Heart right ventricle (tissue), 16 donors: ENCODE measurements at places on chromosomes 3 and 15. TPM values are rescaled to one million over a fixed set of nuclear protein-coding genes. Genes with fewer than 3 reads are reported as not detected.

GRCh38 chr3:100708989-100709841 lies at the start of gene TFG:
TSS of gene TFG (plus strand) at chr3:100709494. CDS start at chr3:100713686, 4,192 bp downstream.
- H3K4me1 ChIP-seq = peaks cover 39% of the 10 kb centered on the region
- H3K4me3 ChIP-seq = peak within 1 kb of the TSS; percentile 86
- H3K27me3 ChIP-seq = peaks cover 9% of the 10 kb centered on the region
- peak; percentile 98 for DNase-seq

DNA sequence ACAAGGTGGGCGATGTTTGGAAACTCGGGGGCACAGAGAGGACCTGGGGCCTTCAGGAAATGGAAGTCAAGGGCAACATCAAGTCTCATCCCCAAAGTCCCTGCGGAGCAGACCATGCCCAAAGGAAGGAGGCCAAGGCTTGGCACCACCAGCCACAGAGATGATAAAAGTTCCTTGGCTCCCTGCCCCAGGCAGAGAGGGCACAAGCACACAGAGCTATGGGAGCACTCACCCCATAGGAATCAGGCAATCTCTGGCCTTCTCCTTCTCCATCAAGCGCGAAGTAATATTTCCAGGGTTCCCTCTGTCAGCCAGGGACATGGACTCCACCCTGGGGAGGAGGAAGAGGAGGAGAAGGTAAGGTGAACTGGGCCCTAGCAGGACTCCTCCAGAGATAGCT lies 7.9 kb downstream of the ACAA1 start:
- no peaks in the 10 kb centered on the region for H3K27me3 ChIP-seq
- H3K4me1 ChIP-seq = peaks cover 25% of the 10 kb centered on the region
- no peaks in the 10 kb centered on the region for H3K36me3 ChIP-seq
- peak overlapping the region; percentile 37 for H3K27ac ChIP-seq
- H3K4me3 ChIP-seq = no peak overlapping the region
- DNase-seq = no peak

- DNase-seq = no peak
- no peaks in the 10 kb centered on the region for H3K36me3 ChIP-seq
- no peaks in the 10 kb centered on the region for H3K27me3 ChIP-seq
- H3K27ac ChIP-seq = no peak overlapping the region
Measured at GRCh38 chr3:23728601-23729117, 77.1 kb upstream of the UBE2E1 start.

DNA sequence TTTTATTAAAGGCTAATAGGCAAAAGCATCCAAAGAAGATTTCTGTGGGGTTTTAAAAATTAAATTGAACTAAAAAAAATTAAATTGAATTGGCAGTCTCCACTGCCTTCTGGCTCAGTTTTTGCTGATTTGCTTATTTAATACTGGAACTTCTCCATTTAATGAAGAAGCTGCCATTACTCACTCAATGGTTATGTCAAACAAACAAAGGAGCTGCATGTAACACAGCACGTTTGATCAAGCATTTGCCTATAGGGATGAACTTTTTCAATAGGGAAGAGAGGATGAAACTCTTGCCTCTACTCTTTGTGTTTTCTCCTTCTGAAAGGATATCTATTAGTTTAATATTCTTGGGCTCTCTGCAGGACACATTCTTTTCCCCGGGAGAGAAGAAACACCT lies 4.8 kb upstream of the HCLS1 start:
- H3K4me3 ChIP-seq = no peak overlapping the region
- H3K27ac ChIP-seq = no peak overlapping the region
- no peaks in the 10 kb centered on the region for H3K27me3 ChIP-seq
- peaks cover 41% of the 10 kb centered on the region for H3K36me3 ChIP-seq
- no peak for DNase-seq

DNA sequence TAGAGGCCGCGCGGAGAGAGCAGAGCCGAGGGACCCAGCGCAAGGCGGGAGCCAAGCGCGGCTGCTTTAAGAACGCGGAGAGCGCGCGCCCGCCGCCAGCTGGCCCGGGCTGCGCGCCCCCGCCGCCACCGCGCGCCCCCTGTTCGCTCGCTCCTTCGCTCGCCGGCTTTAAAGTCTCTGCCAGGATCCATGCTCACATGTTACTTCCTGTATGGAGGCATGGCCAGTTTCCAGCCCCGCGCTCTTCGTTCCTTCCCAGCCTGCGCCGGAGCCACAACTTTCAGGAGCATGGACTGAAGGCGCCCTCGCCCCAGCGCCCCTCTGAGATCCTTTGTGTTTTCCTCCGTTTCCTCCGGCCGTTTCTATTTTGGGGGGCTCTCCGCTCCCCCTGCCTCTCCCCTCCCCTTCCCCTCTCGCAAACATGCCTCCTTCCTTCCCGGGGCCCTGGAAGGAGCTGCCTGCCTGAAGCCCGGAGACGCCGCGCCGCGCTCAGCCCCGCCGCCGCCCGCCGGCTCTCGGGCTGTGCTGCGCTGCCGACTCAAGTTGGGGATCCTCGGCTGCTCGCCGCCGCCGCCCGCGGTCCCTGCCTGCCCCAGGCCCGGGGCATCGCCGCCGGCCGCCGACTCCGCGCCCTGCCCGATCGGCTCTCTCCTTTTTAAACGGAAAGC lies at the start of gene PTPRG:
Gene PTPRG (plus strand): TSS at position 198 of the 668 bp plus-strand sequence. CDS start 717 bp downstream, outside the sequence.
- peaks cover 25% of the 10 kb centered on the region for H3K4me1 ChIP-seq
- peak within 1 kb of the TSS; percentile 93 for H3K4me3 ChIP-seq
- no peaks in the 10 kb centered on the region for H3K27me3 ChIP-seq
- DNase-seq = peak; percentile 87

Gene TGM4
- not detected for total RNA-seq

DNA sequence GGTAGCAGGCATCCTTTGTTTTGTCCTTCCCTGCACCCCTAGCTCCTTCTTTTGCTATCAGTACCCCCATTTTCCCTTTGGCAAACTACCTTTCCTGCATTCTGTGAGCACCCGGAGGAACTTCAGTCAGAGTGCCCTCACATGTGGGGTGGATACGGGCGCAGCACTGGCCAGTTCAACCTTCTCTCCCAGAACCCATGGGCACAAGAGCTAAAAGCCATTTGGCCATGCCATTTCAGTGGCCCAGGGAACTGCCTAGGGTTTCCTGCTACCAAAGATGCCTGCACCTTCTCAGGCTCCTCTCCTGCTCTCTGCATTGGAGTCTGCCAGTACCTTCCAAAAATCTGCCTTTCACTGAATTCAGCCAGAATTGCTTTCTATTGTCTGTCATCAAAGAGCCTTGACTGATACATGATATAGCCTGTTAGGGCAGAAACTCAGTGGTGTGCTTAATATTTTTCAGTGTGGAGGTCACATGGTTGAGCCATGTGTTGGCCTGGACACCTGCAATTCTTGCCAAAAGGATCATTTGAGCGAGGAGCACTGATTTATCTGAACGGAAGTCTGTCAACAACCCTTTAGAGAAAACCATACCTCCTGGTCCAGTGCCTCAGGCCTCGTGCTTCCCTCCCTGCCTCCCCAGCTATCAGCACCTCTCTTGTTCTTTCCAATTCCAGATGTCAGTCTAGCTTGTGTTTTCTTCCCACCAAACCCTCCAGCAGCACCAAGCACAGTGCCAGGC lies 27.0 kb upstream of the HHATL start:
- no peaks in the 10 kb centered on the region for H3K36me3 ChIP-seq
- H3K27ac ChIP-seq = peak overlapping the region; percentile 82
- peaks cover 20% of the 10 kb centered on the region for H3K4me1 ChIP-seq

Gene IL17RB
- 0.16 TPM for total RNA-seq
